ENCODE measurements at places on chromosomes 7 and 10.

- no peak for DNase-seq
These were observed 313.8 kb upstream of the BMPER start for GRCh38 chr7:33591490-33591889.

- DNase-seq = no peak
These were observed 446.0 kb downstream of the PARD3 start for GRCh38 chr10:34369120-34369519.

GRCh38 chr10:97081621-97082235 lies 104.0 kb downstream of the SLIT1 start:
- DNase-seq = no peak

DNA sequence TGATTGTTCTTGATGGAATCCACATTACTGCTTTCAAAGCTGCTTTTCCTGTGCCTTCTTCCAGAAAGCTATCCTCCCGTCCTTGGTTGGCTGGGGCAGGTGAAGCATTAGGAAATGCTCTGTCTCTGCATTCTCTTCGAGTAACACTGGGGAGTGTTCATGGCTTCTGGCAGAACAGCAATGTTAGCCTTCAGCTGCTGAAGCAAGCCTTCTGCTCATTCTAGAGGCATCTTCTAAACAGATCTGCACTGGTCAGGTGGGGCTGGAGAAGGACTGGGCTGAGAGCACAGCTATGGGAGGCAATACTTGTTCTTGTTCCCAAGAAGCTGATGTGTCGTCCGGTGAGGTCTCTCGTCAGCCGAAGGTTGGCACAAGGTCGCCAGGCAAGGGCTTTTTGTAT lies 80.6 kb downstream of the MGMT start:
- no peak for DNase-seq

- no peak for DNase-seq
These were observed 95.5 kb downstream of the FAM204A start for GRCh38 chr10:118246332-118247295.

DNA sequence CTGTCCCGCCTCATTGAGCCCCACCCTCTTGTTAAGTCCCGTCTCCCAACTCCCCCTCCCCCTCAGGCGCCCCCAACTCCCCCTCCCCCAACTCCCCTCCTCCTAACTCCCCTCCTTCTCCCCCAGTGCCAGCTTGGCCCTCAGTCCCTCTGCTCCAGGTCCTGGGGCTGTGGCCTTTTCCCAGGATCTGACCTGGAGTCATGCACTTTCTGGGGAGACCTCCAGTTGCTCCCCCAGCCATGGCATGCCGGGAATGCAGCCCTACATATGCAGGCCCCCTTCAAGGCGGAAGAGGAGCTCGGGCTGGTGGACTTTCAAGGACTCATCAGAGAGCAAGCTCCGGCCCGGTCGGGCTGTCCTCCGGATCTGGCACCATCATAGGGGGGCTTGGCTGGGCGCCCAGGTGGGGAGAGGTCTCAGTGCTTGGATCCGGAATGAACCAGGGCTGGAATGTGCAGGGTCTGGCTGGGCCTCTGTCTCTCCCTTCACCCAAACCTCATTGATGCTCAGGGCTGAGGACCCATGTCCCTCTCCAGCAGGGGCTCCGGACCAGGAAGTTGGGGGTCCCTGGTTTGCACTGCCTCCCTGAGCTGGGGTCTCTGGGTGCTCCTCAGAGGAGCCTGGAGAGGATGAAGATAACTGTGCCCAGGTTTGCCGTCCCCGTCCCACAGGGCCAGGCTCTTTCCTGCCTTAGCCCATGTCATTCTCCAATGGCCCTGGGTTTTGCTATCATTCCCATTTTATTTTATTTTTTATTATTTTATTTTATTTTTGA lies 41.1 kb downstream of the TMEM270 start:
- no peak for DNase-seq

DNA sequence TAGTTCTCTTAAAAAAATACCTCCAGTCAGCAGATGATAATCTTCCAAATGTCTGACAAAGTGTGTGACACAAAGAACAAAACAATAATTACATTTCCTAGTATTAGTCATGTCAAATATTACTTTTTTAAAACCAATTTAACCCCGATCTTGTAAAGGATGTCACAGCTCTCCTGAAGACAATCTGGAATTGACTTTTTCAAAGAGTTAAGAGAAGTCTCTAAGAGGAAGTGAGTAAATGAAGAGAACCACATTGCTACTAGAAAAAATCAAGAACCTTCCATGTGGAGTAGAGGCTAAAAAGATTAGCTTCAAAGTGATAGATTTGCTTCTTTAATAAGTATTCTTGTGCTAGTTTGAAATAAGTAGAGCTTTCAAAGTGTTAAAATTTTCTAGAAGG lies 218.2 kb upstream of the IMMP2L start:
- no peak for DNase-seq

DNA sequence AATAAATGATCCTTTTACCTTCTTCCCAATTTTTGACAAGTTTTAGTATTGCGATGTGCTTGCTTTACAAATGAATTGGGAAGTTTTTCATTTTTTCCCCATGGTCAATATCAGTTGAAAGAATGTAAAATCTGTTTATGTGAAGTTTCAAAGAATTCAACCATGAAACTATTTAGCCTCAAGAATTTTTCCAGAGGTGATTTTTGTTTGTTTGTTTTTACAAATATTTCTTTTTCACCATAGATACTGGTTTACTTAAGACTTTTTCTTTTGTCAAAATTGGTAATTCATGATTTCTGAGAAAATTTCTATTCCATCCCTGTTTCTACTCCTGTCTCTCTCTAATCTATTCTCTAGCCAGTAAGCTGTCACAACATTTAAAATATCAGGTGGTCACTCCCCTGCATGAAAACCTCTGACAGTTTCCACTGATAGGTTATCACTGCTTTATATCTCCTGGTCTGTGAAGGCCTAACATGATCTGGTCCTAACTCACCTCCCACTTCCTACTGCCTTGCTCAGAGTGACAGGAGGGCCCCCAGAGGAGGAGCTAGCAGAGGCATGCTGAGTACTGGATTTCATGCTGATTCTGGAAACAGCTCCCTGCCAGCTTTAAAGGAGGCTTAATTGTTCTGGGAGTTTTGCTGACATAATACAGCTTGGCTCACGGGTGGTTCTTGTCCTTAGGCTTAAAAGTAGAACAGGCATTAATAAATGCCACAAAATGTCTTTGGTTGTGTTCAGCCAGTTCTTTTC lies 7.6 kb upstream of the ARMS2 start:
- no peak for DNase-seq

DNA sequence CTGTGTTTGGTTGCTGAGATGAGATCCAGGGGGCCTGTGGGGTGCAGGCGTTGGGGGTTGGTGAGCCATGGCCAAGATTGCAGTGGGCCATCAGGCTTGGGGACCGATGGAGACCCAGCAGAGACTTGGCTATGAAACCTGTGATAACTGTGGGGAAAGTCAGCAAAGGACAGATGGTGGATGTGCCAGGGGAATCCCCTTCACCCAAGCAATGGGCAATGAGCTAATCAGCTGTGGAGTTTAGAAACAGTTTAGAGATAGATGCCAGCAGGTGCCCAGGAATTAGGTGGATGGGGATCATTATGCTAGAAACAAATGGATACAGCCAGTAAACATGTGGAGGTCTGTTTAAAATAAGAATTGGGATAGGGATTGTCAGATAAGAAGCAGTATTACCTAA lies 151.4 kb upstream of the FERD3L start:
- no peak for DNase-seq

GRCh38 chr10:69093933-69094332 lies 6.0 kb downstream of the SRGN start:
- DNase-seq = no peak

DNA sequence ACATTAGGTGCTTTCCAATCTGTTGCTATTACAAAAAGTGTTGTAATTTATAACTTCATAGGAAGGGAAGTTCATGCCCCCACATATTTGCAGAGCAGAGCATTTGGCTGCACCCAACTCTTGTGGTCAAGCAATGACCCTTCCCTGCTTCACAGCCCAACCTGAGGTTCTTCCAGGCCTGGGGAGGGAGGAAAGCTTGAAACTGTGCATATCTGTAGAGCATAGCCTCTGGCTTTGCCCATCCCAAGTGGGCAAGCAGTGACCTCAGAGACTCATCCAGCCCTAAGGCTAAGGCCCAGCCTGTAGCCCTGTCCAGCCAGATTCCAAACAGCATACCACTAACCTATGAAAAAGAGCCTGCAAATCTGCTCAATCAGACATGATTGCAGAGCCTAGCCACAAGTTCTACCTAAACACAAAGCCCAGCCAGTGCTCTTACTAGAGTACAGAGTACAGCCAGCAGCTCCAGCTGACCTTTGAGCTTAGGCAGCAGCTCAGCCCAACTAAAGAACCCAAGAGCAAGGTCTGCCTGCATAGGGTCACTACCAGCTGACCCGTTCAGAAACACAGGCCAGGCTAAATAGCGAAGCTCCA lies 14.4 kb upstream of the GSTK1 start:
- DNase-seq = no peak

GRCh38 chr7:129083525-129083924 lies 28.6 kb upstream of the TNPO3 start:
- no peak for DNase-seq
